ENCODE measurements at places on chromosomes 7 and 10. TPM values are rescaled to one million over a fixed set of nuclear protein-coding genes. Genes with fewer than 3 reads are reported as not detected.
A peak's percentile ranks its signal among the peaks of the same experiment; 100 is the strongest.

Gene CPA2
- 0.05 TPM for polyA plus RNA-seq

Gene PDZD7
- 0.41 TPM for polyA plus RNA-seq

Gene SAMD8
- polyA plus RNA-seq = 8.8 TPM

Gene SPDYE11
- not detected for polyA plus RNA-seq

DNA sequence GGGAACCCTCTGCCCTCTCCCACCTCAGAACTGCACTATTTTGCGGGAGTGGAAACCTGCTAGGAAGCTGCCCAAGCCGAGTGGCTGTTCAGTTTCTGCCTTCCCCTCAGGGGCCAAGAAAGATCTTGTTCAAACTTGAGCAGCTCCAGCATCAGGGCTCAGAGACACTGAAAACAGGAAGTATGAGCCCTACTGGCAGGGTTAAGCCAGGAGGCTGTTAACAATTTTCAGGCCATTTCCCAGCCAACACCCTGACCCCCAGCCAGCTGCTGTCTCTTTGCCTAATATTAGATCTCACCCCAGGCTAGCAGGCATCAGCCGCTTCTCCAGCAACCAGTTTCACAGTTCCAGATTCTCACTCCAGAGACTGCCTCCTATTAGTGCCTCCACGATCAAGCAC lies 9.2 kb downstream of the PLAU start:
- peak; percentile 70 for DNase-seq

GRCh38 chr7:102009628-102010027 lies 192.2 kb downstream of the CUX1 start:
- no peak for DNase-seq

DNA sequence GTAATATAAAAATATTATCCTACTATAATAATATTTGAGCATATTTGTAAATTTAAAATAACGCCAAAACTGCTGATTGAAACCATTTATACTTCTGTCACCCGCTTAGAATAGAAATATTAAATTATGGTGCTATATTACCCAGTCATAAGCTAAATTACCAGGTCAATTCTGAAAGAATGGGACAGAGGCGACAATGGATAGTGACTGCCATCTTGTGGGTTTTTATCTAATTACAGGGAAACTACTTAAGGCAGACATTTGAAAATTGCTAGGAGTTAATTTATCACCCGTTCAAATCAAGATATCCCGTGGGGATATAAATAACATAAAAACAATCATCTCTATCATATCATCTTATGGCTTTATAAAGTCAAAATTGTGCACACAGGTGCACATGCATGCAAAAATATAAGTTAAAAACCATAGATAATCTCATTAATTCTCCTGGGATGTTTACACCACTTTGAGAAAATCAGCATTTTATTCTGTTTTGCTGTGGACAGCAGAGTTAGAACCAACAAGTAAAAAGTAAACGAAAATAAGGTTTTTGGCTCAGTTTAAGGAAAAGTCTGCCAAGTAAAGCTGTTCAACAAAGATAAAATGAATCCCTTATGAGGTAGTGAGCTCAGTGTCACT lies 41.3 kb upstream of the HPSE2 start:
- no peak for DNase-seq

DNA sequence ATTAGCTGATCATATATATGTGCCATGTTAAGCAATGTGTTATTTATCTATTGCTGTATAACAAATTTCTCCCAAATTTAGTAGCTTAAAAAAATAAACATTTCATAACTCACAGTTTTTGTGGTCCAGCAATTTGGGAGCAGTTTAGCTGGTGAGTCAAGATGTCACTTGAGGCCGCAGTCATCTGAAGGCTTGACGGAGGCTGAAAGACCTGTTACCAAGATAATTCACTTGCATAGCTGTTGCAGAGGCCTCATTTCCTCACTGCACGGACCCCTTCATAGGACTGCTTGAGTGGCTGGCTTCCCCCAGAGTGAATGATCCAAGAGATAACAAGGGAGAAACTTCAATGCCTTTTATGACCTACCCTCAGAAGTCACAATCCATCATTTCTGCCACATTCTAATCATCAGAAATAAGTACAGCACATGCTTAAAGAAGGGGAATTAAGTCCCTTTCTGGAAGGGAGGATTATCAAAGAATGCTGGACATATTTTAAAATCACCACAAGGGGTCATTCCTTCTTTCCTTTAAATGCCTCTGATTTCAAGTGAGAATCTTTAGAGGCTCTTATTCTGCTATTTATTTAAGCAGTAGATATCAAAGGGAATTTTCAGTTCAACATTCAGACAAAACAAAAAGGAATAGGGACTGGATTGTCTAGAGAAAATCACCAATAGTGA lies 10.5 kb upstream of the SRPK2 start:
- no peak for DNase-seq

GRCh38 chr7:156722043-156722826 lies 81.7 kb downstream of the RNF32 start:
- no peak for DNase-seq

Data from right cardiac atrium (tissue), 5 donors.